ENCODE measurements at places on chromosomes 1 and 21.

DNA sequence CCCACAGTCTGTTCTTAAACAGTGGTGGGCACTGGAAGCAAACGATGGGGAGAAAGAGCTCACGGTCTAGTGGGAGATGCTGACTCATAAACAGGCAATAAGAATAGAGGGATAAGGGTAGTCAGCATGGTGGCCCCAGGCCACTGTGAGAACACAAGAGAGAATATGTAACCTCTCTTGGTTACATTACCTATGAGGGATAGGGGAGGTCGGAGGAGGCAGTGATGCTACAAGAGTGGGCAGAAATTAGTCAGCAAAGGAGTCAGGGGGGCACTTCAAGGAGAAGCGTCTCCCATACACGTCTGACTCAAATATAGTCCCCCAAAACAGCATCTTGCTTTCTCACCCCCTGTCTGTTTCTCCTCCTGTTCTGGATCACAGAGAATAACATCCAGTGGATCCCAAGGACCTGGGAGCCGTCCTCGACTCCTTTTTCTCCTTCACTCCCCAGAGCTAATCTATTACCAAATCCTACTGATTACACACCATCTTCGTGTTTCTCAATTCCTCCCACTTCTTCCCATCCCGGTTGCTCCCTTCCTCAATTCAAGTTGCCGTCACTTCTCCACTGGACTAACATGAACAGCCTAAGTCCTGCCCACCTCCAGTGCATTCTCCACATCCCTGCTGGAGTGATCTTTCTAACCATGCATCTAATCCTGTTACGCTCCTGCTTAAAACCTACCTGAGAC, 2.1 kb downstream of the SLAMF8 start:
- no peak for DNase-seq

GRCh38 chr1:247400685-247401084, 15.3 kb upstream of the NLRP3 start:
- no peak for DNase-seq

GRCh38 chr1:80441664-80442063, 1359.1 kb upstream of the ADGRL2 start:
- no peak for DNase-seq

GRCh38 chr1:39086865-39087409, 60.8 kb downstream of the NDUFS5 start:
- no peak for DNase-seq

DNA sequence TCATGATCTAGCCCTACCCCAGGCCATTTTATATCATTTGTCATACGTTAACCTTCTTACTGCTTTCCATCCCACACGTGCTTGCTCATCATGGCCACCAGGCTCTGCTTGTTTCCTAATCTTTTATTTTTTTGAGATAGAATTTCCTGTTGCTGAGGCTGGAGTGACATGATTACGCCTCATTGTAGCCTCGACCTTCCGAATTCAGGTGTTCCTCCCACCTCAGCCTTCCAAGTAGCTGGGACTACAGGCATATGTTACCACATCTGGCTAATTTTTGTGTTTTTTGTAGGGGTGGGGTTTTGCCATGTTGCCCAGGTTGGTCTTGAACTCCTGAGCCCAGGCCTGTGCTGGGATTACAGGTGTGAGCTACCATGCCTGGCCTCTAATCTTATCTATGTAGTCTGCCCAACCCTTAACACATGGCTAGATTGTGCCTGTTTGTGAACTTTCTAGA, 3.3 kb downstream of the UAP1 start:
- DNase-seq, result no peak

GRCh38 chr21:26732432-26733221, 112.6 kb downstream of the ADAMTS1 start:
- peak; percentile 4 for DNase-seq

- no peak for DNase-seq
Observed at GRCh38 chr1:99737016-99737415, 29.4 kb downstream of the FRRS1 start.

DNA sequence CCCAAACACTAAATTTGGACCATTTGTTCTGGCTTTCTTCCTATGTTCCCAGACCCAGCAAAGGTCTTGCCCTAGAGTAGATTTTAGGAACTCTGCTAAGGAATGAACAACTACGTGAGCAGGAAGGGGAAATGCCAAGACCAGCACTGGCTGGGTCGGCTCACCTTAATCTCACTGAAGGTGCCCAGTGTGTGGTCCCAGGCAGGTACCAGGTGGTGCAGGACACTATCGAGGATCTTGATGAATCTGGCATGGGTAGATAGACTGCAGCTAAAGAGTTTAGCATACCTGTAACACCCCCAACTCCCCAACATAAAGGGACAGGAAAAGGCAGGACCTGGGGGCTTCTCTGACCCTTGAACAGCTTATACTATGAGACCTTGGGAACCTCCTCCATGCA, 3.0 kb downstream of the HECTD3 start:
- no peak for DNase-seq

DNA sequence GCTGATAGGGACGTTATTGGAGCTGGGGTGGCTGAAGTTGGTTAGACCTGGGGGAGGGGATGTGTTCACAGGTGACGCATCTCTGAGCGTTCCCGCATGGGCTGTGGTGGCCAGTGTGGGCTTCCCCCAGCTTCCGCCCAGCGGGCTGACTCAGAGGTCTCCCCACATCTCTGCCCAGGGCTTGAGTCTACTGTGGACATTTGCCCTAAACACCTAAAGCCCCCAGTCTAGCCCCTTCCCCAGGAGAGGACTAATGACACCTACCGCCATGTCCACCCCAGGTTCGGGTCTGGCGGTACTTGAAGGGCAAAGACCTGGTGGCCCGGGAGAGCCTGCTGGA, 2.0 kb downstream of the AGRN start:
- DNase-seq, result no peak

DNA sequence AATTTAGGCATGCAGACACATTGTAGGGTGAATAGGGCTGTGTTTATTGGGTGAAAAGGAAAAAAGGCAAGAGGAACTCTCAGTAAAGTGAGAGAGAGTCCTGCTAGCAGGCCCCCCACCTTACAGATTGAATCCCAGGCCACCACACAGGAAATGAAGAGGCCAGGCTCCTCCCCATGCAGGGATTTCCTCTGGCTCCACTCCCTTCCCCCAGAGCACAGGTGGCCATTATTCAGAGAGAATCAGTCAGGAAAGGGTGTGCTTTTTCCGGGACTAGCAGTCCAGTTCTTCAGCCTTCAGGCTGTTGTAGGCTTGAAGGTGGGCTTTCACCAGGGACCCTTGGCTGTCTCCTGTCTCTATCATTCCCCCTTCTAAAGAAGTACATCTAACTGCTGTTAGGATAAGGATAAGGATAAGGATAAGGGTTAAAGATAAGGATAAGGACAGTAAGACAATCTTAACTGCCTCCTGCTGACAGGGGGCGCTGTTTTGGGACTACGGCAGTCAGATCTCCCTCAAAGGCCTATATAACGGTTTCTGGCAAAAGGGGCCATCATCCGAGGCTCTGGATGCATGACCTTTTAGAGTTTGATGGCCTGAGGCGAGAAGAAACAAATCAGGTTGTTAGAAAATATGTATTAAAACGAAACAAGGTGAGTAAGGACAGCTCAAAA, 26.3 kb downstream of the ZNF648 start:
- no peak for DNase-seq

GRCh38 chr1:14027099-14027498, 327.1 kb downstream of the PRDM2 start:
- no peak for DNase-seq

- DNase-seq, result no peak
Observed at GRCh38 chr1:202794051-202794740, 14.0 kb downstream of the KDM5B start.

DNA sequence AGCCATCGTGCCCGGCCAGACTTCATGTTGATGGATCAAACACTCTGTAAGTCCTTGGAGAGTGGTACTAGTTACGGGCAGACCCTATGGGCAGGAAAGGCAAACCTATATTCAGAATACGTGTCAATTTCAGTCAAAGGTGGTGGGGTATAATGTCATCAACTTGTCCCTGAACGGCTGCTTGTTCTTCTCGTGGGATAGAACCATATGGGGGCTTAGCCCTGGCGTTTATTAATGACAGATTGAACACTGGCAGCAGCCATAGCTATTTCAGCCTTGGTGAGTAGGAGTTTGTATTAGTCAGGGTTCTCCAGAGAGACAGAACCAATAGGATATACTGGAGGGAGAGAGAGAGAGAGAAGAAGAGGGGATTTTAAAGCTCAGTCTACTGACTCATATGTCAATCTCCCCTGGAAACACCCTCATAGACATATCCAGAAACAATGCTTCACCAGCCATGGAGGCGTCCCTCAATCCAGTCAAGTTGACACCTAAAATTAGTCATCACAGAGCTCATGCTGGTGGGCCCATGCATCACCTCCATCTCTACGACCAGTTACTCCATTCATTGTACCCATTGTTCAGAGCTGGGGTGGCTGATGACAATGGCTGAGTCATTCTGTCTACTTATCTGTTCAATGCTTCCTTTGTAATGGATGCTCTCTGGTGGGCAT, 16.1 kb upstream of the AQP10 start:
- no peak for DNase-seq

- no peak for DNase-seq
Observed at GRCh38 chr1:10217748-10218441, 7.5 kb downstream of the KIF1B start.

- DNase-seq, result no peak
Observed at GRCh38 chr1:24476571-24476970, 26.1 kb upstream of the RCAN3 start.

DNA sequence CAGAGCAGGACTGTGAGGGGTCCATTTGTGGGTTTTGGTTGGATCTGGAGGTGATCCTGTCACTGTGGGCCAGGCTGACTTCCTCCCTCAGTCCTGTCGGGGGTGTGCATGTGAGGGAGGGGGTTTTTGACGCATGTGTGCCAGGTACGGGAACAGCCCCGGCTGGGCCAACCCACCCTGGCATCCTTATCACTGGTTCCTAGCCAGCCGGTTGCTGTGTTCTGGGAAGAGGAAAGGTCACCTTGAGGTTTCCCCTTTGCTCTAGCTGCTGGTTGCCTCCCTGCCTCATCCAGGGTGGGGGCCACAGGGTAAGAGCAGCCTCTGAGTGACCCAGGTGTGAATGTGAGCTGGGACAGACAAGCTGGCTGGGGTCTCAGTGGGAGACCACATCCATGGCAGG, 2.5 kb downstream of the SLC26A9 start:
- no peak for DNase-seq

DNA sequence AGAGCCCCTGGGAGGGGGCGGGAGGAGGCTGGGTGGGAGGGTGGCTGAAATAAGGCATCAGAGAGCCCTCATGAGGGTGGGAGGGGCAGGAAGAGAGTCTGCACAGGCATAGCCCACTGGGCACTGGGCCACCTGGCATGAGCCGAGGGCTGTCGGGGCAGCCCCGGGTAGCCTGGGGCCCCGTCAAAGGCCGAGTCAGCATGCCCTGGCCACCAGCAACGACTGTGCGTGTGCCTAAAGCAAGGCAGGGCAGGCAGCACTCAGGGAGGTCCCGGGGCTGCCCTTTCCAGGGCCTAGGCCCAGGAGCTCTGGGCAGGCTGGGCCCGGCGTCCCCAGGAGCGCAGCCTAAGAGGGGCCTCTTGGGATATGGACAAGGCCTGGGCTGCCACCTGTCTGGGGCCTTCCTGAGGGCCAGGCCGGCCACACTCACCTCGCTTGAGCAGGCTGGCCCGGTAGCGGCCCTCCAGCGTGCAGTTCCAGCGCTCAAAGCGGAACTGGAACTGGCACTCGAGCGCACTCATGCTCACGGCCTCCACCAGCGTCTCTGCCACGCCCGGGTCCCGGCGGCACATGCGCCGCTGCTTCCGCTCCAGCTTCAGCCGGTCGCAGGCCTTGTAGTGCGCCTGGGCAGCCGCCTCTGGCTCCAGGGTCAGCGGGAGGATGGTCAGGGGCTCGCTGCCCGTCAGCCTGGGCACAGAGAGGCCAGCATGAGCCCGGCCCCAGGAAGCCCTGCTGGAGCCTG, 22.7 kb downstream of the WNT9A start:
- DNase-seq, result no peak

- no peak for DNase-seq
Observed at GRCh38 chr1:232667778-232668165, 37.8 kb upstream of the SIPA1L2 start.

- no peak for DNase-seq
Observed at GRCh38 chr1:77386276-77386675, 104.5 kb downstream of the AK5 start.

- no peak for DNase-seq
Observed at GRCh38 chr1:119081267-119081666, 59.2 kb downstream of the WARS2 start.

DNA sequence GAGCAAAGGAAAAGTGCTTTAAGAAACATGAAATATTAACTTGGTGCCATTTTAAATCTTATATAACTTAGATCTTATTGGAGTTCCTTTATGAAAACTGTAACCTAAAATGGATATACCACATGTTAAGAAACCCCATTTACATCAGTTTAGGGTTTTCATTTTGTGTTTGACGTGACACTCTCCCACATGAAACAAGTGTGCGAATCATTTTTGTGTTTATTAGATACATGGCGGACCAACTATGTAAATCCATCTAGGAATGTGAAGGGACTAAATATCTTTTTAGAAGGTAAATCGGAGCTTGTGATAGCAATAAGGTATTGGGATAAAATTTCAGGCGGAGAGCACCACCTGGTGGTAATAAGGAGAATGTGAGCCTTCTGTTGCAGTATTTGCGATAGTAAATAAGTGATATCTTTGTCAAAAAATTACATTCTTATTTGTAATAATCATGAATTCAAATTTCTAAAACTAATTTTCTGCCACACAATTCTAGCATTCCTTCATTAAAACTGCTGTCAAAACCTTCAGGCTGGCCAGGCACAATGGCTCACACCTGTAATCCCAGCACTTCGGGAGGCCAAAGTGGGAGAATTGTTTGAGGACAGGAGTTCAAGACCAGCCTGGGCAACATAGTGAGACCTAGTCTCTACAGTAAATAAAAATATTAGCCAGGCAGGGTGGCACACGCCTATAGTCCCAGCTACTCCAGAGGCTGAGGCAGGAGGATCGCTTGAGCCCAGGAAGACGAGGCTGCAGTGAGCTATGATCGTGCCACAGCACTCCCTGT, 31.3 kb downstream of the SMAP2 start:
- no peak for DNase-seq

GRCh38 chr1:93751377-93752250, 70.0 kb upstream of the BCAR3 start:
- no peak for DNase-seq

DNA sequence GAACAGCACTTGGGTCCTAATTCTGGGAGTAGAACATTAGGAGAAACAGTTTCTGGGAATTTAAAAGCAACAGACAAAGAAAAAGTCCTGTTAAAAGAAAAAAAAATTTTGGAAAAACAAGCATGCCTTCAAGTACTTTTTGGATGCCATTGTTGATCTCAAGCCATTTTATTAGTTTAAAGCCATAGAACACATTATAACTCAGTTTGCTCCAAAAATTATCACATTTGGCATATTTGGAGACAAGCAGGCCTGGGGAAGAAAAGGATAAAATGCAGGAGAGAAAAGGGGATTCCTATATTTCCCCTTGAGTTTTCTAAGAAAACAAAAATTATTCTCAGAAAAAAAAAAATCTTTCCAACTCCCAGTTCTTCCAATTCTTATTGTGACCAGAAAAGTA, 146.8 kb downstream of the TENT5C start:
- no peak for DNase-seq

Measured in activated CD4-positive, alpha-beta T cell treated with anti-CD3 and anti-CD28 coated beads for 24 hours (primary cell).